ENCODE measurements at places on chromosomes 7 and 10.

DNA sequence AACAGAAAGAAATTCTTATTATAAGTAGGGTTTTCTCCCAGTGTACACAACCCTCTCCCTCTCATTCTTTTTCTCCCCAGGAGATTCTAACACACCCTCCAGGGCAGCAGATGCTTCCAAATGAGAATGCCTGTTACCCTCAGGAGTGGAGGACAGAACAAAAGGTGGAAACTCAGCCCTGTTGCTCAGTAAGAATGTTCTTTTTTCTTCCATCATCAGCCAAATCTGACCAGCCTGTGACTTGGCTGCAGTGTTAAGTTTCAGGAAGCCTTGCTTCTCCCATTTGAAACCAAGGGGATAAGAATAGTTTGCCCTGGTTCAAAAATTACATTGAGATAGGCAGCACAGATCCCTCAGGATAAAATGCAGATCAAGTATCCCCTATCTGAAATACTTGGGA, 77.5 kb upstream of the EEPD1 start:
- no peak for DNase-seq

- no peak for DNase-seq
Observed at GRCh38 chr10:59839576-59839975, 66.8 kb downstream of the CCDC6 start.

DNA sequence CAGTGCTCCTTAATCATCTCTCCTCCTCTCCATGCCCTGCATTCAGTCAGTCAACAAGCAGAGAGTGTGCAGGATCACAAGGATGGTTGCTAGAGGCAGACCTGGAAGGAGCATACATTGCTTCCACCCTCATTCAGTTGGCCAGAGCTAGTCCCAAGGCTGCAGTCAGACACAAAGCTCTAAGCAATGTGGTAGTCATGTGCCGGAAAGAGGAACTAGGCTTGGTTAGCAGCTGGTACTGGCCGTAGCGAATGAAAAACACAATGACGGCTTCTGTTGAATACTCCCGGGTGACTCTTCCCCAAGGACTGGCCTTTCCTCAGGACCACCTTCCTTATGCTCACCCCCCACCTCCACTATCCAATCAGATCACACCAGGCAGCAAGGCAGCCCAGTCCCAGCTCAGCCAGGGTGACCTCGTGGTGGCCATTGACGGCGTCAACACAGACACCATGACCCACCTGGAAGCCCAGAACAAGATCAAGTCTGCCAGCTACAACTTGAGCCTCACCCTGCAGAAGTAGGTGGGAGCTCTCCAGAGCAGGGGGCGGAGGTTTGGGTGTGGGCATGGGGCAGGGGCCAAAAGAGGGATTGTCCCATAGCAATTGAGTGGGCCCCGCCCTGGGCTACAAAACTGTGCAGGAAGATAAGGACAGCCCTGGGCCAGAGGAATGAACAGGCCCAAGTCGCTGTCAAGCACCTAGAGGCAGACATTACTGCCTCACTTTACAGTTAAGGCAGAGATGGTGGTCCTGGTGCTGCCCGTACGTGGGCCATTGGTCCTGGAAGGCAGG, 10.9 kb downstream of the LDB3 start:
- no peak for DNase-seq

GRCh38 chr7:601595-602340, 82.1 kb upstream of the PDGFA start:
- DNase-seq, result no peak

GRCh38 chr10:91210014-91210413, 10.4 kb upstream of the PCGF5 start:
- no peak for DNase-seq

- DNase-seq, result no peak
Observed at GRCh38 chr7:112447406-112447805, 2.9 kb upstream of the IFRD1 start.

DNA sequence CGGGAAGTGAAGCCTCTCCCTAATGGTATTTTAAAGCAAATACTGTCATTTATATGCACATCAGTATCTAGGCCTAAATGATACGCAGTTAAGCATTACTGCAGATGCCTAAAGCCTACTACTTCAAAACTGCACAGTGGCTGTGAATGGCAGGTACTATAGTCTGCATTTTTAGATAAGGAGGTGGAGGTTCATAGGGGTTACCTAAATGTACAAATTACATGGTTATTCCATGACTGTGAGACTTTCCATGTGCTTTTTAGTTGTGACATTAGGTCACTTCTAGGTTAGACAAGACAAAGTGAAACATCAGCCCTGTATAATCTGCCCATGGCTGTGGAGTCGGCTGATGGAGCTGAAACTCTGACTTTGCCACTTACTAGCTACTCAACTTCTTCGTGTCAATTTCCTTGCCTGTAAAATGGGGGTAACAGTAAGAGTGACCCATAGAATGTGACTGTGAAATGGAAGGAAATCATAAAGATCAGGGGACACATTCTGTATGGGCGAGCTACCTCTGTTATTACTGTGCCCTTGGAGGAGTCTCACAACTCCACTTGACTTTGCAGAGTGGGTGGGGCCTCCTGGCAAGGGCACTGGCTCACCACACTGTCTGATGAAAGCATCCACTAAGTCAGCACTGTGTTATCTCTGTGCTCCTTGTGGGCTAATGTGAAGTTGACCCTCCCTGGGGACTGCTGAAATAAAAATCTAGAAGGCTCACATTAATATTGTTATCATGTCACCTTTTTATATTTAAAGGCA, 239.4 kb downstream of the TNS3 start:
- no peak for DNase-seq
